ENCODE measurements at places on chromosomes 2 and 18.
A peak's percentile ranks its signal among the peaks of the same experiment; 100 is the strongest.

- no peak overlapping the region for H3K27ac ChIP-seq
- H3K36me3 ChIP-seq: no peaks in the 10 kb centered on the region
- no peak for DNase-seq
- no peaks in the 10 kb centered on the region for H3K4me1 ChIP-seq
- peaks cover 25% of the 10 kb centered on the region for H3K27me3 ChIP-seq
Observed at GRCh38 chr2:38444247-38444646, 67.2 kb upstream of the ATL2 start.

GRCh38 chr2:187499941-187500532, 52.0 kb upstream of the CALCRL start:
- no peaks in the 10 kb centered on the region for H3K4me1 ChIP-seq
- no peak overlapping the region for H3K27ac ChIP-seq
- H3K36me3 ChIP-seq: no peaks in the 10 kb centered on the region
- no peak overlapping the region for H3K4me3 ChIP-seq
- DNase-seq: peak; percentile 42

- H3K27me3 ChIP-seq: no peaks in the 10 kb centered on the region
- no peak overlapping the region for H3K27ac ChIP-seq
- no peak overlapping the region for H3K4me3 ChIP-seq
- peak; percentile 48 for DNase-seq
- H3K4me1 ChIP-seq: no peaks in the 10 kb centered on the region
- peaks cover 35% of the 10 kb centered on the region for H3K36me3 ChIP-seq
Observed at GRCh38 chr2:88590998-88591613, 36.2 kb downstream of the EIF2AK3 start.

- H3K36me3 ChIP-seq: no peaks in the 10 kb centered on the region
- H3K27ac ChIP-seq: no peak overlapping the region
- no peaks in the 10 kb centered on the region for H3K27me3 ChIP-seq
- no peaks in the 10 kb centered on the region for H3K4me1 ChIP-seq
- H3K4me3 ChIP-seq: no peak overlapping the region
Observed at GRCh38 chr2:141707486-141707885, 423.3 kb downstream of the LRP1B start.

DNA sequence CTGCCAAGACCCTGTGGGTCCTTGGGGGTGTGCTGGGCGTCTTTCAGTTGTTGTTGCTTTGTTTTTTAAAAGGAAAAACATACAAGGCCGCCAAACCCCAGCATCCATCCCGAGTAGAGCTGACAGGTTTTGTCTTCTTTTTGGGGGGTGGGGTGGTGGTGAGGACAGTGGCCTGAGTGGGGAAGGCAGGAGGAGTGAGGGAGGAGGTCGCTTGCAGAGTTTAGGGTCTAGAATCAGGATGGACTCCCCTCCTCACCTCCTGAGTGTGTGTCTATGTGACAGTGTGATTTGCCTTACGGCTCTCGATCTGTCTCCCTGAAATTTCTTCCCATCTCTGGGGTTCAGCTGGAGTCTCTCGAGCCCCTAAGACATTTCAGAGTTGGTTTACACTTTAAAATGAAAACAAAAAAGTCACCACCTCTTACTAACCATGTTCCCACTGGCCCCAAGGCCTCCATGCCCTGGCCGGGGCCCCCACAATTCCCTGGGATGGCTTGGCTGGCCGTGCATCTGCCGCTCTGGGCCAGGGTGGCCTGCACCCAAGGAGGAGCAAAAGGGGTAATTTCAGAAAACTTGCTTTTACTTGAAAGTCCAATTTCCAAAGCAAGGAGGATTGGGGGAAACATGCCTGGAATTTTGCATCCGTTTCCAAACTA, 5.0 kb downstream of the SIX3 start:
- H3K27me3 ChIP-seq: peaks cover 88% of the 10 kb centered on the region
- H3K36me3 ChIP-seq: no peaks in the 10 kb centered on the region
- DNase-seq: no peak
- H3K4me3 ChIP-seq: no peak overlapping the region
- H3K4me1 ChIP-seq: peaks cover 34% of the 10 kb centered on the region

Data from activated CD4-positive, alpha-beta memory T cell treated with anti-CD3 and anti-CD28 coated beads, Interleukin-2, amount 10 ng/mL, durations not matched to agents 7 days and 5 days (primary cell).